Midbrain (tissue), 1 donor: ENCODE measurements at places on chromosomes 16 and 17.

GRCh38 chr17:4600563-4600962 is 16.2 kb downstream of the SMTNL2 start:
- no peak for DNase-seq

DNA sequence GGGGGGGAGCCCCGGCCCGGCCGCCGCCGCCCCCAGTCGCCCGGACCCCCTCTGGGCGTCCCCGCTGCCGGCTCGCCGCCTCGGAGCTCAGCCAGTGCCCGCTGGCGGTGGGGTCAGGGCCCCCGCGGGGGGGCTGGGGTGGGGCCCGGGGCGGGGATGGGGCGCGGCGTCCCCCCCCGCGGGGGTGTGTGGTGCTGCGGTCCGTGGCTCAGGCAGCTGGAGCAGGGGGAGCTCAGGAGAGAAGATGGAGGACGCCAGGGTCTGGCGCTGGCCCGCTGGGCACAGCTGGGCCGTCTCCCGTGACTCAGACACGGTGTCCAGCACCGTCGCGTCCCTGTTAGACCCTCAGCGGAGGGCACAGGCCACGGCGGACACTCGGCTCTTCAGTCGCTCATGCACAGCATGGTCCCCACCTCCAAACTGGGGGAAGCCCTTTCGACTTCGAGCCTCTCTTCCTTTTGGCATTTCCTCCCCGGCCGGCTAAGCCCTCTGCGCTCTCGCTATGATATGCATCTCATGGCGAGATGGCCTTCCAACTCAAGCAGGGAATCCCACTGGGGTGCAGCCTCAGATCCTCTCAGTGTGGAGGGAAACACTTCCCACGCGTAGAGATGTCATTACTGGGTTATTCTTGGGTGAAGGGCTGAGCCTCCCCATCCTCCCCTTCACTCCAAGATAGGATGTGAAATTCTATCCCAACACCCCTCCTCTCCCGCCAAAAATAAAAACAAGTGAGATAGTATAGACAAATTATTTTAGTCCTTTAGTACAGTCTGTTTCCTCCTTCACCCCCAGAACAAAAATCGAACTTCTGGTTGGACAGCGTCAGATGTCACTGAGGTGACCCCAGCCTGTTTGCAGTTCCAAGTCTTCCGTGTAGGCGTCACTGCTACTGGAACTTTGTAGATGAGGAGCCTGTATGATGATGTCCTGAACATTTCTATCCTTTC is 522 bp upstream of the VEZF1 start:
- DNase-seq, result peak; percentile 76

GRCh38 chr16:49019081-49019633 is 262.5 kb downstream of the CBLN1 start:
- DNase-seq, result no peak

GRCh38 chr17:27367121-27367981 is 73.4 kb downstream of the WSB1 start:
- DNase-seq, result no peak
